ENCODE measurements at places on chromosomes 12 and 14.

DNA sequence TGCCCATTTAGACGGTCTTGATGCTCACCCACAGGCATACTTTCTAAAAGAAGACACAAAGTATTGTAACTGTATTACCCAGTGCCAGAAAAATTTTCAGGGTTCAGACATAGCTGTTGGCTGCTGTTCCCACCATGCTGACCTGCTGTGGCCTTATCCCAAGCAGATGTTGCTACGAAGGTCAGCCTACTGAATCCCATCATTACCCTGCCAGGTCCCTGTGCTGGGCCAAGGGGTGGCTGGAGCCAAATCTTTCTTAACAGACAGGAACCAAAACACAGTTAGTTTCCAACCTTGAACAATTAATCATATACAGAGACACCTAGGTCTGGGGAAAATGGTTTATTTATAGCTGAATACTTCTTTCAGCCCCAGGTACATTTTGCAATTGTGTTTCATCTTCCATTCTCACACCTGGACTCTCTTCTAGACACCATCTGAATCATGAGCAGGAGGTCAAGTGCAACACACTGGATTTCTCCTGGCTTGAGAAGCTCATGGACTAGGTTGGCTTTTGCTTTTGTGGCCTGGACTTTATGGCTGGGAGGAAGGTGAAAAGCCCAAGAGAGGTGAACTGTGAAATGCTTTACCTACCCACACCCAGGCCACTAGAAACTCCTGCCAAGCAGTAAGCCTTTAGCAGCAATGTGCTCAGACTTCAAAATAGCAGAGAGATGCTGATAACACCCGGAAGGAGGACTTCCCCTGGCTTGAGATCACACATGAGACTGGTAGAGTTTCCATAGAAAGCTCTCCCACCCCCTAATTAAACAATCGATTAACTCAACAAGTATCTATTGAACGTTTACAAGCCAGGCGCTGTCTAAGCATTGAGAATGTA is 150.1 kb downstream of the SUDS3 start:
- no peak for DNase-seq

DNA sequence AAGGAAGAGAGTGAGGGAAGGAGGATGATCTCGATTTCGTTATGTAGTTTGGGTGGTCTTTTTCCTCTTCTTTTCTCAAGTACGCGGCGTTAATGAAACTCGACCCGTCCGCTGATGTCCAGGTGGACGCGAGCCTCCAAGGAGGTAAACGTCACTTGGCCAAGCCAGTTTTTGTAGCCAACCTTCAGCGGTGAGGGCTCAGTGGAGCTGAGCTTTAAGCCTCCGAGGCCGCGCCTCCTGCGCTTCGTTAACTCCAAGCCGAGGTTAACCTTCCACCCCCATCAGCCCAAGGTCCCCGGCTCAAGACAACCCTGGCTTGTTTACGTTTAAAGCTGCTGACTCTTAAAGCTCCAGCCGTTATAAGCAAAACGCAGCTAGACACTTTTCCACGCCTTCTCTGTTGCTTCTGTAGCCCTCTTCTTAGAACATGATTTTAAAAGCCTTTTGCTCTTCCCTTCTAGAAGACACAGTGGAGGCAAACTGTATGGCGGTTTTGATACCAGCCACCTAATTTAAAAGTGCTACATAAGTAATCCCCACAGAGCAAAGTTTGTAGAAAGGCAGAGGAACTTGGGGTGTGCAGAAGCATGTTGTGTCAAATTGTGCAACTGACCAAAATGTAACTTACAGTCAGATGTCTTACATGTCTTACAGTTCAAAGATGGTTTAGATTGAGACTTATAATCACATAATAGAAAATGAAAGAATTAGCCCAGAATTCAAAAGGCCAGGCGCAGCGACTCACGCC is 923 bp upstream of the ITPR2 start:
- peak; percentile 29 for DNase-seq

GRCh38 chr14:100285913-100286400 is 20.3 kb downstream of the SLC25A29 start:
- DNase-seq, result no peak

DNA sequence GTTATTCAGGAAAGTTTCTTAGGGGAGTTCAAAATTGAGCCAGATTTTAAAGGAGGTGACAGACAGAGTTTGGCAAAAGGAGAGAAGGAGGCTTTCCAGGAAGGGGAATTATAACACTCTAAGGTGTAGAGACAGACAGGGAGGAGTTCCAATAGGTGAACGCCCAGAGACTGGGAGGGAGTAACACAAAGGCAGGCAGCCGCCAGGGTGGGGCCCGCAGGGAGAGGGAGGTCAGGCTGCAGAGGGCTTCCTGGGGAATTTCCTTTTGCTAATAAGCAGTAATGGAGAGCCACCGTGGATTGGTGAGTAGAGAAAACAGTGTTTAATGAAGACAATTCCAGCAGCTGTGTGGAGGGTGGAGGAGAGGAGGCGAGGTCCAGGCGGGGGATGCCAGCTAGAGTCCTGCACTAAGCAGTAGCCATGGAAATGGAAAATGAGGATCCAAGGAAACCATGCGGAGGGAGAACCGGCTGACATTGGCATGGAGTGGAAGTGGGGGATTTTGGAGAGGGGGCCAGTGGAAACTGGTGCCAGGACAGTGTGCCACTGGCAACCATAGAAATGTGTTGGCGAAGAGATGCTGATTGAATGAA is 22.2 kb downstream of the GRIN2B start:
- DNase-seq, result no peak

DNA sequence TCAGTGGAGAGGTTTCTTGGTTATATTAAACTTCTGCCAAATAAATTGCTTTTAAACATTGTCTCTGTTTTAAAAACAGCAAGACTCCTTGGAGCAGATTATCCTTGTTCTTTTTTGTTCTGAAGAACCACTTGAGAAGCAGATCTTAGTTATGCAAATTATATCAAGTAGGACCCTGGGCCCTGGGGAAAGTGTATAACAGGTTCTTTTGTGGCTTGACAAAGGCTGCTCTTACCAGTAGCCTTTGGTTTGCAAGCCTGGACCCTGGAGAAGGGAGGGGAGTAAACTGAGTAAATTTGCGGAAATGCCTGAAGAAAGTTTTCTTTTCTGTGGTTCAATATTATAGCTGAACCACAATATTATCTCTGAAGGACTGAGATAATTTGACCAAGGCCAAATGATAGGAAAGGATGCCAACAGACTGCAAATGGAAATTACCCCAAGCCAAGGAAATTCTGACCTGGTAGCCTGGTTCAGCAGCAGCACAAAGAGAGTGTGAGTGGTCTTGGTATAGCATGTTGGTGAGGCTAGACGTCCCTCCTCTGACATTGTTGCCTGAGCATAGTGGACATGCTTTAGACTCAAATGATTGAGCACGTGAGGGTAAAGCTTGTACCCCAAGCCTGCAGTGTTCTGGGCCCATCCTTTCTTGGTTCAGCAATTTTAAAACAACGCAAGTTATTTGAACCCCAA is 30.4 kb upstream of the SIX1 start:
- no peak for DNase-seq

DNA sequence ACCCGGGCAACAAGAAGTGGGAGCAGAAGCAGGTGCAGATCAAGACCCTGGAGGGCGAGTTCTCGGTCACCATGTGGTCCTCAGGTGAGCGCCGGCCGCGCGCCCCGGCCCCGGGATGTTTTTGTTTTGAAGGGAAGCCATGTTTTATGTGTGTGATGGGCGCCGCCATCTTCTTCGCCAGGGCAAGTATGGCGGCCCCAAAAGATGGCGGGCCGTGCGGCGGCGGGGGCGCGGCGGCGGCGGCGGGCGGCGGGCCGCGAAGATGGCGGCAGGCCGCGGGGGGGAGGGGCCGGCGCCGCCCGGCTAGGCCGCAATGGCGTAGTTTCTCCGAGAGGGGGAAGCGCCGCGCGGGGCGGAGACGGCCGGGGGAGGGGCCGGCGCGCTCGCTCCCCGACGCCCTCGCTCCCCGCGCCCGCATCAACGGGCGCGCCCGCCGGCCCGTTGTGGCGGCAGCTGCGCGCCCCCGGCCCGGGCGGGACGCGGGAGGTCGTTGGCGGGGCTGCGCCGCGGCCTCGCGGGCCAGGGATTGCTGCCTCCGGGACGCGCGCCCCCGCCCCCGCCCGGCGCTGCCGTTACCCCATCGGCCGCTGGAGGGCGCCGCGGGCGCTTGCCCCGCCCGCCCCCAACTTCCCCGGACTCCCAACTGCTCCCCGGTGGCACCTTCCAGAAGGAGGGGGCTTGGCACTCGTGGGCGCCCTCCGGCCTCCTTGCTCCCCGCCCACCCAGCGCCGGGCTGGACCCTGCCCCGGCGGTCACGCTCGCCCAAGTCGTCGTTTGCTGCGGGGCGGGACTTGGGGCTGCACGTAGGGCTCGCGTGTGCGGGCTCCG is 1.1 kb downstream of the YY1 start:
- peak; percentile 89 for DNase-seq

Data from CD4-positive, alpha-beta T cell treated with Interleukin-1 beta for 1 hour (primary cell).